ENCODE measurements at places on chromosomes 1 and 21.

- DNase-seq: peak; percentile 15
Observed at GRCh38 chr21:46110499-46111192, 12.7 kb downstream of the COL6A2 start.

DNA sequence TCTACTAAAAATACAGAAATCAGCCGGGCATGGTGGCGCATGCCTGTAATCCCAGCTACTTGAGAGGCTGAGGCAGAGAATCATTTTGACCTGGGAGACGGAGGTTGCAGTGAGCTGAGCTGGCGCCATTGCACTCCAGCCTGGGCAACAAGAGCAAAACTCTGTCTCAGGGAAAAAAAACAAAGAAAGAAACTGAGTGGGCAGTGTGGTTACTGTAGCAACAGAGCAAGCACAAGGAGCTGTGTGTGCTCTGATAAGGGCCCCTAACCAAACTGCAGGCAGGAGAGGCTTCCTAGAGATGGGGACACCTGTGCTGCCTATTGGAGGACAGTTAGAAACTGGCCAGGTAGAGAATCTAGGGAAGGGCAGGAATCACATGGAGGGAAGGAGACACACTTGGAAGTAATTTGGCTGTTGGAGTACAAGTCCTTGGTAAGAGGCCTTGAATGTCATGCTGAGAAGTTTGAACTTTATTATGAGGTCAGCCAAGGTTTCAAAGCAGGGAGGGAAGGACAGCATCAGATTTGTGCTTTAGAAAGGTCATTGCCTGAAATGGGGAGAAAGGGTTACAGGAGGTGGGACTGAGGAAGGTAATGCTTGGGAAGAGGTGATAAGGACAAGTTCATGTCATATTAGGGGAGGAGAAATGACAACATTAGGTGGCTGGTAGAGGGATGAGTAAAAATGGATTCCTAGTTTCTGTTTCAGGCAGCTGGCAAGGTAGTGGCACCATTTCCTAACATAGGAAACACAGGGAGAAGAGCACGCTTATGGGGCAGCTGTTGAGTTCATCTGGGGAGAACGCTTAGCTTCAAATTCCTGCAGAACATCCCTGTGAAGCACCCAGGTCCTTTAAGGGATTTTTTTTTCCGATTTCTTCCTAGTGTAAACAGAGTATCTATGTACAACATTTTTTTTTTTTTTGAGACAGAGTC, 69.2 kb upstream of the ARTN start:
- no peak for DNase-seq

DNA sequence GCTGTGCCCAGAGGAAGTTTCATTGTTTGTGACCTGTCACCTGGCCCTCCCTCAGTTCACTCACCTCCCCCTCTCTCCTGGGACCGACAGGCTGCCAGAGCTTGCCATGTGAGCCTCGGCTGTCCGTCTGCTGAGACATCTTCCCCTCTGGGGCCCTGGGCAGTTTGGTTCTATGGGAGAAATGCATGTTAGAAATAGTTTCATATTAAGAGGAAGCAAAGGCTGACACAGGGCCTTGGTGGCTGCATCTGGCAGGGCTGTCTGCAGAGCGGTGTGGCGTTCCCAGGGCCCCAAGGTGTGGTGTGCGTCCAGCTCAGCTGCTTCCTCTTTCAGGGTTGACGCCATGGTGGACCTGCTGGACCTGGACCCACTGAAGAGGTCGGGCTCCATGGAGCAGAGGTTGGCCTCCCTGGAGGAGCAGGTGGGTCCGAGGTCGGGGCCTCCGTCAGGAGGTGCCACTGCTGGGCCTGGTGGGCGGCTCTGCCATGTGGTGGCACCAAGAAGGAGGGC, 31.9 kb upstream of the LRRC3 start:
- no peak for DNase-seq

DNA sequence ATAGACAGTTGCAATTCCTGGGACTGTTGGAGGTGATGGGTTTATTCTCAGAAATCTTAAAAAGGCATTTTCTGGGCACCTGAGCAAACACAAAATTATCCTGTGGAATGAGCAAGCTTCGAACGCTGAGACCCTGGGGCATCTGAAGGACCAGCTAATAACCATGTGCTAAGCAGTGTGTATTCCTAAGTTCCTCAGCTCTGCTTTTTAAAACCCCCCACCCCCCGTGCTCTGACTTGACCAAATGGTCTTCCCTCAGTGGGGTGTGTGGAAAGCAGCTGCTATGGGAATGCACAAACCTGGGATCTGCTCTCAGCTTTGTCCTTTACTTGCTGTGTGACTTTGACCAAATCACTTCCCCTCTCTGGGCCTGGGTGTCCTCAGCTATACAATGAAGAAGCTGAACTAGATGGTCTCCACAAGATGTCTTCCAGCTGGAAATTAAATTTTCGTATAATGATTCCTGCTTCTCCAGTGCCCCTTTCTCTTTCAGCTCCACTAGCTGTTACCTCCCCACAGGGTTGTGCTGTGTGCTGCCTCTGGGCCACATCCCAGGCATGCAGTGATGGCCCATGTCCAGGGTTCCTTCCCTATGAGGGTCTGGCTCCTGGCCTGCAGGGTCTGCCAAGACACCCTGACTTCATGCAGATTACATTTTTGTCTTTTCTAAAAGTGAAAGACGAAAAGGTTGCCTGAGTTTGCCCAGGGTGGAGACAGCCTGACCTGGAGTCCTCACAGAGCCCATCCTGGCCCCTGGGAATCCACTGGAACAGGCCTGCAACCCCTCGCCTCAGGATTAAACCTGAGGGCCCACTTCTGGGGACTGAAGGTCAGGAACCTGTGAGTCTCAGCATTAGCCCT, 14.9 kb upstream of the CD247 start:
- no peak for DNase-seq

DNA sequence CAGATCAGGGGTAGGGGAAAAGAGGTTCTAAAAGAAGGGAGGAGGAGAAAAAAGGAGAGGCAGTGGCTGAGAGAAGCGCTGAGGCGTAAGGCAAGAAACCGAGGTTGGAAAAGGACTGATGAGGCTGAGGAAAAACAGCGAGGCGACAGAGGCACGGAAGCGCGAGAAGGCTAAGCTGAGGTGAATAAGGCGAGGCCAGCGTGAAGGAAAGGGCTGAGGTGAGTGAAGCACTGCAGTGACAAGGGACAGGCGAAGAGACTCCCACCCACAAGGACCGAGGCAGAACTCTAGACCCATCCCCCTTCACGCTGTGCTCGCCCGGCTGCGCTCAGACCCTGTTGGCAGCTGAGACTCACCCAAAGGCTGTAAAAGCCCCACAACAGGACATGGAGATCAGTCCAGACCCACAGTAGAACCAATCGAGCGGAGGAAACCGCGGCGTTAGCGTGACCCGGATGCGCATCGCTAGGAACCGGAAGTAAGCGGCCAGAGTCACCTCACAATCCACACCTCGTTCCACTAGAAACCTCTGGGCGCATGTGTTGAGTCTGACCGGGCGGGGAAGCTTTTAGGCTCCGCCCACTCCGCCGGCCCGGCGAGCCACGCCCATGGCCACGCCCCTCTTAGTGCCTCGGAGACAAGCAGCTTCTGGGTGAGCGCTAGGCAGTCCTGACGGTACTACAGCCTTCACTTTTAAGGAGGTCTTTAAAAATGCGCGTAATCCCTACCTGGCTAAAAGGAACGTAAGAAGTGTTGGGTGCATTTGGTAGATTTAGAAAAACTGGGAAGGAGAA, at the start of gene EYA3:
Gene EYA3 (minus strand): TSS at position 443 of the 794 bp plus-strand sequence. CDS start 30,584 bp downstream, outside the sequence.
- DNase-seq: peak; percentile 93

GRCh38 chr1:114758256-114758832, 560 bp upstream of the CSDE1 start:
- no peak for DNase-seq

- DNase-seq: no peak
Observed at GRCh38 chr1:114505148-114505561, 5.8 kb downstream of the TRIM33 start.

DNA sequence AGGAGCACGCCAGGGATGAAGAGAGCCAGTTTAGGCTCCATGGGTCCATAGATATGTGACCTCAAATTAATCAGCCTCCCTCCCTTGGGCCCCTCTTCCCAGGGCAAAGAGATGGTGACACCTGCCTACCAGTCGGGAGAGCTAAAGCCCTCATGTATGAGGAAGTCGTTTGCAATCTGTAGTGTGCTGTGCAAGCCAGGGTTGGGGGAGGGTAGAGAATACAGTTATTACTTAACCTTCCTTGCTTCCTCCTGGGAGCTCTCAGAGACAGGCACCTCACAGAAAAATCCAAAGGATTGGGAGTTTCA, 4.0 kb downstream of the PGLYRP4 start:
- no peak for DNase-seq

GRCh38 chr1:181144238-181144637, 55.7 kb downstream of the IER5 start:
- no peak for DNase-seq

DNA sequence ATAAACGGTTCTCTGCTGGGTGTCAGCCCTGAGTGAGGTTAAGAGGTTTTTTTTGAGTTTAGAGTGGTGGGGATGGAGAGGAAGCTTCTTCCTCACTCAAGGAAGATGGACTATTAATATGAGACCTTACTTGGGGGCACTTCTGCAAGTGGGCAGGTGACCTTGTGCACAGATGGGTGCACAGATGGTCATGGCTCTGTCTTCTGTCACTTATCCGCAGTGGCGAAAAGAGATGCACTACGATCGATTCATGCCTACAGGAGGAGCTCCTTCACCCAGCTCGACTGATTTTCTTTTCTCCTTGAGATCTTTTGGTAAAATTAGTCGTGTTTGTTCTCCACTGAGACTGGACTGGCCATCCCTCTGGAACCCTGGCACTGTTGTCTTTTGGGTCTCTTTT, 22.9 kb upstream of the CYYR1 start:
- no peak for DNase-seq

- DNase-seq: peak; percentile 70
Observed at GRCh38 chr1:235067396-235068157, 61.1 kb downstream of the TOMM20 start.

DNA sequence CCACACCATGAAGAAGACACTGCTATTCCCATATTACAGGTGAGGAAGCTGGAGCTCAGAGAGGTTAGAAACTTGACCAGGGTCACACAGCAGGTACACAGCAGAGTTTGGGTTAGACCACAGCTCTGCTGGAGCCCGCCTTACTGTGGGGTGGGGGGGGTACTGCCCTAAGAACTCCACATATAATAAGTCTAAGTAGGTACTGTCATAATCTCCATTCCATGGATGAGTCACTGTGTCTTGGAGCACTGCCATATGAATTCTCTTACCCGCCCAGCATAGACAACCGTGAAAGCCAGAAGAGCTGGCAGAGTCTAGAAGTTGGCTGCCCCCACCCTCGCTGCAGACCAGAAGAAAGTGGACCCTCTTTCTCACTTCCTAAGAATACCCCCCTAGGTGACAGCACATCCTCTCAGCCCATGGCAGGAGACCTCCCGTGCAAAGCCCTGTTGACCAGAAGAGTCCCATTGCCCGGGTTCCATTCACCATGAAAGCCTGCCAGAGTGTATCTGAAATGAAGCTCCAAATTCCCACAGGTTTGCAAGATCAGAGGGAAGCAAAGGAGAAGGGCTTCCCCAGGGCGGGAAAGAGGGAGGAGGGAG, 5.2 kb upstream of the PLA2G2D start:
- DNase-seq: no peak

DNA sequence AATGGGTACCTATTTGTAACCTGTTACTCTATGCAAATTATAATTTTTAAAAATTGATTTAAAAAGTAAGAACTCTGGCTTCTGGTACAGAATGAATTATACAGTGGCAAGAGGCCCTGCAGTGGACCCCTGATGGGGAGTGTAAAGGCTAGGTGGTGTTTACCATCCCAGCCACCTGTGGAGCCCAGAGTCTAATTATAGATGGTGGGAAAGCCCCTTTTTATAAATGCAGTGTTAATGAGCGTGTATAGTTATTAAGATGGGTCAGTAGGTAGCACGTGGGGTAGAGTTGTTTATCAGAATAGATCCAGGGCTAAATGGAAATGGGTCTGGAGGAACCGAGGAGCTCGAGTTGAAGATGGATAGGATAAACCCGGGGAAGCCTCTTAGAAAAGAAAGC, 13.9 kb upstream of the PRELP start:
- no peak for DNase-seq

GRCh38 chr1:5921129-5921528, 71.1 kb downstream of the NPHP4 start:
- no peak for DNase-seq

GRCh38 chr1:6389971-6390370, 3.6 kb downstream of the ACOT7 start:
- no peak for DNase-seq

DNA sequence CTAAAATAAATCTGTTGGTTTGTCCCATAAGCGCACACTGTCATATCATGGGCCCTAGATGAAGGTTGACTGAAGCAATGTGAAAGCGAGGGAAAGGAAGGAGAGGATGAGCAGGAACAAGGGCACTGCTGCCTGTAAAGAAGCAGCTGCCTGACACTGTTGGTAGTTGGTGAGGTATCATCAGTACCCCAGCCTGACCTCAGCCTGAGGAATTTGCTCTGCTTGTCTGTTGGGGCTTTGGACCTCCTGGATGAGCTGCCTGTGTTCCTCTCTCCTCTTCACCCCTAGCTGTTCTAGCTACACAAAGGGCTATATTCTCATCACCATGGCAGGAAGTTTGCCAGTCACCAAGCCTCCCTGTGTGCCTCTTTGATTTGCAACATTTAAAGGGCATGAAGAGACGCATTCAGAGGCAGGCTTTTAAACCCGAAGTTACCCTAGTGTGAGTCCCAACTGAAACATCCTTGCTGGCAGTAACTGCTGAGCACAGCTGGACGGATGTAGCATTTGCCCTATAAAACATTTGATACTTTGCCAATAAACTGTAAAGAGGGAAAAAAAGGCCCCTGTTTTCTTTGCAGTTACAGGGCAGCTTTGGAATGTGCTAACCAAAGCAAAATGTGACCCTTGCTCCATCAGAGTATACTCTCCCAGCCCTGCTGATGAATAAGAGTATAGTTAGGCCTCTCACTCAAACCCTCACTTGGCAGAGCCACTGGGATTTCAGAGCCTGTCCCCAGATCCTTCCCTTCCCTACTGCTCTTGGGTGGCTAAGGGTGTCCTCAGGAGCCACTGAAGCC, 22.2 kb upstream of the SPATA6 start:
- no peak for DNase-seq

- no peak for DNase-seq
Observed at GRCh38 chr1:228226141-228226874, 18.5 kb downstream of the OBSCN start.

DNA sequence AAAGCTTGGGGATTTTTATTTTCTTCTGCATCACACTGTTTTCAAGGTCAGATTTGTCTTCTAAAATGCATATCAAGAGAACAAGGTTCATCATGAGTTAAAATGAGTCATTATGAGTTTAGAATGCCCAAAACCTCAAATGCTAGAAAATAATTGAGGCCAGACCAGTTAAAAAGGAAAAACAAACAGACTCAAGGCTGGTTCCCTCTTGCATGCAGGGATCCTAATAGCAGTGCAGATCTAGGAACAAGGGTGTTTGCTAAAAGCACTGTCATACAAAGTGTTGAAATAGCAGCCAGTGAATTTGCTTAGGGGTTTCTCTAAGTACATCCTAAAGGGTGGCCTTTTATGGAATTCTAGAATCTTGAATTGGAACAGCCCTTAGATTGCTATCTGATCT, 15.3 kb downstream of the BEND5 start:
- no peak for DNase-seq

DNA sequence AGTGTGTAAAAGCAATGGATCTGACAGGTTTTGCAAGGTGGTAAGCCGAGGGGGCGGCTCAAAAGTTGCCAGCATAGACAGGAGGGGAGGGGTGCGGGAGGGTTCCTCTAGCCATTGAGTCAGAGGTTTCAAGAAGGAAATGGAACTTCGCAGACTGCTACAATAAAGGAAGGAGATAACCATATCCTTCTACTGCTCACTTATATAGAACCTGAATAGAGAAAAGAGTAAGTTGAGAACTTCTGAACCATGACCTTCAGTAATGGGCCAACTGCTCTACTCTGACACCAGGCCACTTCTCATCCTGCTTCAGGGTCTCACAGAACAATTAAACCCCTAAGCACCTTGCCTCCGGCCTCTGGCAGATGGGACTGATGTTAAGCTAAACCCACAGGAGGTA, 26.3 kb upstream of the BCAR3 start:
- no peak for DNase-seq
